ENCODE measurements at places on chromosomes 16 and 17. TPM values are rescaled to one million over a fixed set of nuclear protein-coding genes. Genes with fewer than 3 reads are reported as not detected.

DNA sequence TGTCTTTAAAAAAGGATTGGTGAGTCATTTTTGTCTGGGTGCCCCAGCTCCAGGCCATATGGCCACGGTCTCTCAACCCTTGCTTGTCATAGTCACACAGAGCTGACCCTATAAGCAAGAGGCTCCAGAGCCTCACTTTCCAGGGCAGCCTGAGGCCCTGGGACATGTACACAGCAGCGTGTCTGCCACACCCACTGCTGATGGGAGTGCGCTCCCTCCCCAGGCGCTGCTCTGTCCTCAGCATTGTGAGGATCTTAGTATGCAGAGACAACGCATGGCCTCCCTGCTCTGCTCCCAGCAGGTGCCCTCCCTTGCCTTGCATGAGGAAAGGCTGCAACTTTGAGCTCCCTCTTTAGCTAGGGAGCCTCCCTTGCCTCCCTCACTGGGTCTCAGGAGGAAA, 80.8 kb upstream of the CRHR1 start:
- no peak for DNase-seq

DNA sequence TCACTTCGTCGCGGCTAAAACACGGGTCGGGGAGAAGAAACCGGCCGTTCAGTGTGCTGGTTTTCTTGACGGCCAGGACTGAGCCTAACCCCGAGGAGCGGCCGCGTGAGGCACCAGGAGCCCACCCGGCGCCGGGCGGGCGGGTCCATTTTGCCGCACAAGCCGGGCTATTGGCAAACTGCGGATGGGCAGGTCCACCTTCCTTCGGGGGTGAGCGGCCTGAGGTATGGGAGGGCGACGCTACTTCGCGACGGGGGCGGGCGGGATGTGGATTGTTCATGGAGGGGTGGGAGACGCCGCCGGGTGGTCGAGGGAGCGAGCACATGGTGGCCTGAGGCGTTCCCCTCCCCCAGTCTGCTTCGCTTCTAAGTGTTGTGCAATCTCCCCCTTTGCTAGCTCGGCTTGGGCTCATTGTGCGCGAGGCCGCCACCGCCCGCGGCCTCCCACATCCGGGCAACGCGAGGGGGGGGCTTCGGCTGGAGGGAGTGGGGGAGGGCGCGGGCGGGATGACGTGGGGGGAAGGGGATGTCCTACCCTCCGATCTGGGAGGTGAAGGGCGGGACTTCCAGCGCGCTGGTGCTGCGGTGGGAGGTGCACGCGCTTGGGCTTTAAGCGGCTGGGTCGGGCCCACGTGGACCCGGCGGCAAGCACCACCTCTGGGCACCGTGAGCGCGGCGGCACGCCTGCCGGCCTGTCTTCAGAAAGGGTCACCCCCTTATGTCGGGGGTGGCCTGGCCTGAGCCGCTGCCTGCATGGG, 5.9 kb upstream of the CD68 start:
- no peak for DNase-seq

The ZG16 gene
- not detected for total RNA-seq

DNA sequence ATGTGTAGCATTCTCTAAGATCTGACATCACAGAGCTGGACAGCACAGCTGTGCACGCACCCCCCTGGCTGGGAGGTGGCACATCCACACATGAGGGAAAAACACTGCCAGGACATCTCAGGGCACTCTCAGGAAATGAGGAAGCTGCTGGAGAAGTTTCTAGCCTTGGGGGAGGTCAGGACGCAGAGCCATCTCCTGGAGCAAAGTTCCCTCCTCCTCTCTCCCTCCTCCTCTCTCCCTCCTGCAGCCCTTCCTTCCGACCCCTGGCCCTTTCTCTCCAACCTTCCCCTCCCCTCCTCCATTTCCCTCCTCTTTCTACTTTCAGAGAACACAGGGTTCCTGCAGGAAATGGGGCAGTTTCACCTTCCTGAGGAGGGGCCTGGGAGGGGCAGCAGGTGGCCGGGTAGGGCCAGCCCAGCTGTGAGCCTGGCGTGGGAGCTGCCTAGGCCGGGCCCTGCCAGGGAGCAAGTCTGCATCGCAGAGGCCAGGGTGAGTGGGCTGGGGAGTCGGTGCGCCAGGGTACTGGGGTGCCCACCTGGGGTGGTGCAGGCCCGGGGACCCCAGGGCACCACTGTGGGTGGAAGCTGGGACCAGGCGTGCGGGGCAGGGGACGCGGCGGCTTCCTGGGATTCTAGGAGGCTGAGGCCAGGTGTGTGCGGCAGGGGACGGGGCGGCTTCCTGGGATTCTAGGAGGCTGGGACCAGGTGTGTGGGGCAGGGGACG, at the start of gene DPEP1:
DPEP1 (plus strand) TSS at position 412 of the 723 bp plus-strand sequence. CDS start 16,769 bp downstream, outside the sequence.
- no peak for DNase-seq

DNA sequence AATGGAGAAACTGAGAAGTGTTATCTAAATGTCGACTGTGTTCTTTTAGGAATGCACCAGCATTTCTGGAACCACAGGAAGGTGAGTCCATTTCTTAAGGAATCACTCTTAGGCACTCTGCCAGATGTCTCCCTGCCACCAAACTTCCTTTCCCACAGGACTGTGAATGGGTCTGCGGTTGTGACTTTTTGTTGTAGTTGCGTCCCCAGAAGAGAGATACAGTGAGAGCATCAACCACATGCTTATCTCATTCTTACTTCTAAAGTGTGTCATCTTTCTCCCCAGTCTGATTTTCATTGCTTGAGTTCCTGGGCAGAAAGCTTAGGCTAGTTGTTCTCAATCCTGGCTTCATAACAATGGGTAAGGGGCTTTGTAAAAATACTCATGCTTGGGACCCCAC, 13.4 kb downstream of the ITPRIPL2 start:
- DNase-seq: no peak

The TBC1D3H gene
- not detected for total RNA-seq

The CACNA1G gene
- total RNA-seq: 0.41 TPM

DNA sequence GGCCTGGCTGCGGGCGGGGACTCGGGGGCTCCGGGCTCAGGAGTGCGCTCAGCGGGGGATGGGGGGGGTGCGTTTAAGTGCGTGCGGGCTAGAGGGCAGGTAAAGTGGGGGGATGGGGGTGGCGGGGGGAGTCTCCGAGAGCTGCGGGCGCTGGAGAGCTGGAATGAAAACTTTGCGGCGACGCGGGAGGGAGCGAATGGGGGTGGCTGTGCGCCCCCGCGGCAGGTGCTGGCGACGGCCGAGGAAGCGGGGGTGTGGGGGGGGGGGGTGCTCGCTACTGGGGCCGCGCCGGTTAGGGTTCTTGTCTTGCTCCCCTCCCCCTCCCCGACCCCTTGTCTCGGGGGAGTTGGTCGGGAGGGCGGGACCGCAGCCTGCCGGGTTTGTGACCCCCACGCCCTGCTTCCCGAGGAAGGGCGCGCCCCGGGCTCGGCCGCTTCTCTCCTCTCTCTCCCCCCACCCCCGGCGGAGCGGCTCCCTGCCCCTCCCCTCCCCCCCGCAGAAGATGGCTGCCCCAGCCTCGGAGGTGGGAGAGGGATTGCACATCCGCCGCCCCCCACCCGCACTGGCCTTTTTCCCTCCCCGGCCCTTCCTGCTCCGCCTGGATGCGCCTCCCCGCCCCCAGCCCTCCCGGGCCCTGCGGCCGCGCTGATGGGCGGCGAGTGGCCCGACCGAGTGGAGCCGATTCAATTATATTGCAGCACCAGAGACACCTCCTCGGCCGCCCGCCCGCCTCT, 649 bp downstream of the GSE1 start:
- no peak for DNase-seq

GRCh38 chr17:77228241-77228752, 87.5 kb downstream of the SEC14L1 start:
- DNase-seq: peak; percentile 64

The DHRS13 gene
- total RNA-seq: 6.0 TPM

- DNase-seq: peak; percentile 91
These were observed 2.1 kb downstream of the ACE start for GRCh38 chr17:63478814-63479494.

GRCh38 chr16:11161974-11162373, 94.0 kb downstream of the SOCS1 start:
- peak; percentile 55 for DNase-seq

The CDRT15 gene
- not detected for total RNA-seq

DNA sequence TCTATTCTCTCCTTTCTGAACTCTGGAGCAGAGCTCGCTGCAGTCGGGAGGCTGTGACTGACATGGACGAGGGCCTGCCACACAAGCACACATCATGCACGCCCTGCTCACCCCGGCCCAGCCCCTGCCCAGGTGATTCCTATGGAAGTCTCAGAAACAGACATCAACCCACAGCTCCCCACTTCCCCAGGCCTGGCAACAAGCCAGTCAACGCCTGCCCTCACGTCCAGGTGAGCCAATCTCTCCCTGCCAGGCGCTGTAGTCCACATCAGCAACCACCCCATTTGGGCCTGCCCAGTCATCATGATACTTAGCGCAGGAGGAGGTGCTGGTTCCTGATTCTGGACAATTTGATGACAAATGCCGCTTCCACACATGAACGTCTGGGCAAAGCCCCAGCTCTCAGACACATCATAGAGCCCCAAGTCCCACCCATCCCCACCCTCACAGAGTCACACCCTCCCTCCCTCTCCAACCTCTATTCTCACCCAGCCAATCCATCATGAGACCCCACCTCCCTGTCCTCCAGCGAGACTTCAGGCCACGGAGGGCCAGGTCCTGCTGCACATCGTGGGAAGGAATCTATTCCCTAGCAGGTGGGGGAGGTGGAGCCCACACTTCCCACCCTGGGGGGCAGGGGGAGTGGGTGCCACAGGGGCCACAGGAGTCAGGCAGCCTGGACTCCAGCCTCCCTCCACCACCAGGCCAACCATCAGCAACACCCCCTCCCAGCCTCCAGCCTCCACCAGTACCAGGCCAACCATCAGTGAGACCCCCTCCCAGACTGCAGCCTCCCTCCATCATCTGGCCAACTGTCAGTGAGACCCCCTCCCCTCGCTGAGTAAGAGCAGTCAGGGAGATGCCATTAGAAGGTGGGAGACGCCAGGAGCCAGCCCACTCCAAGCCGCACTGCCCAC, 33.7 kb upstream of the GSG1L start:
- peak; percentile 80 for DNase-seq

The KLHL11 gene
- total RNA-seq: 12.9 TPM

DNA sequence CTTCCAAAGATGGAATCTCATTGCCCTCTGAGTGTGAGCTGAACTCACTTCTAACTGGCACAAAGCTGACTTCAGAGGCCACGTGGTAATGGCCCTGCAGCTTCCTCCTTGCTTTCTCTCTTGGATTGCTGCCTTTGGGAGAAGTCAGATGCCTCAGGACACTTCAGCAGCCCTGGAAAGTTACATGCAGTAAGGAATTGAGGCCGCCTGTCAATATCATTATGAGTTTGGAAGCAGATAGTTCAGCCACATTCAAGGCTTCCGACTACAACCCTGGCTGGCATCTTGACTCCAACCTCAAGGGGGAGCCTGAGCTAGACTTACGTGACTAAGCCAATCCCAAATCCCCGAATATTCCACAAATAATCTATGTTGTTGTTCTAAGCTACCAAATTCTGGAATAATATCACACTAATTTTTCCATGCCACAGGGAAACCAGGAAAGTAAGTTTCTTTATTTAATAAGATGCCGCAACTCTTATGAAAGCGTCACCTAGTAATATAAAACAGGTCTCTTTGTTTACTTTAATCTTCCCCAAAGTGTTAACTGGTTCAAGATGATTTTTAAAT, 13.6 kb downstream of the CEP20 start:
- DNase-seq: no peak

DNA sequence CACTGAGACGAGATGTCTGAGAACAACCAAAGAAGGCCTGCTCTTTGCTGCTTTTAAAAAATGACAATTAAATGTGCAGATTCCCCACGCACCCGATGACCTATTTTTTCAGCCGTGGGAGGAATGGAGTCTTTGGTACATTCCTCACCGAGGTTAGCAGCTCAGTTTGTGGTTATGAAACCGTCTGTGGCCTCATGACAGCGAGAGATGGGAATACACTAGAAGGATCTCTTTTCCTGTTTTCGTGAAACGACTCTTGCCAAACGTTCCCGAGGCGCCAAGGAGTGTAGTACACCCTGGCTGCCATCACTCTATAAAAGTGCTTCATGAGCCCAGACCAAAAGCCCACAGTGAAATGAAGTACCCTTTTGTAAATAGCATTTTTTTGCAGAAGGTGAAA, 87.8 kb downstream of the CRISPLD2 start:
- DNase-seq: no peak

DNA sequence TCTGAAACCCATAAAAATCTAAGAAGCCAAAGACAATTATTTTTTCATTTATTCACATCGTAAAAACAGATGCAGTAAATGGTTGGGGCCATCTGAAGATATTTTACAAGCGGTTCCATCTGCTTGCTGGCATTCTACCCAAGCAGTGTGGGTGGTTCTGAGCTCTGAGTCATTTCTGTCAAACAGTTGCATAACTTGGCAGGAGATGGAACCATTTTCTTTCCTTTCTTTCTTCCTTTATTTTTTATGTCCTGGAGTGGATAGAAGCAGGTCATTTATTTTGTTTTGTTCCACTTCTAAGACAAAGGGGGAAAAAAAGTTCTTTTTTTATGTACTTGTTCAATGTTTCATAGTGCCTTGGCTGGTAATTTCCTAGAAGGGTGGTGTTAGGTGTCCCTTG, 1151.9 kb upstream of the GOT2 start:
- no peak for DNase-seq

The NOTUM gene
- total RNA-seq: not detected

DNA sequence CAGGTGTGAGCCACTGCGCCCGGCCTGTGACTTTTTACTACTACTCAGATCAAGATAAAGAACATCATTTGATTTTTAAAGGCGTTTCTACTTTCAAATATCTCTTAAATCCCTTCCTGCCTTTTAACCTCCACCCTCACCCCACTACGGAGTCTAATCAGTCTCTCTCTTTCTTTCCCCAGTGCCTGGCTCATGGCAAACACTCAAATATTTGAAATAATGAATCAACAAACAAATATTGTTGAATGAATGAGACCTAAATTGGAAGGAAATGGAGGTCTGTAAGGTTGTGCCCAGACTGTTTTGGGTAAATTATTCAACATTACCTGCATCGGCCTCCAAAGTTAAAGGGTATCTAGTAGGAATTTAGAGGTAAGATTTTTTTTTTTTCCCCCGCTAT, 14.7 kb downstream of the COPZ2 start:
- no peak for DNase-seq

DNA sequence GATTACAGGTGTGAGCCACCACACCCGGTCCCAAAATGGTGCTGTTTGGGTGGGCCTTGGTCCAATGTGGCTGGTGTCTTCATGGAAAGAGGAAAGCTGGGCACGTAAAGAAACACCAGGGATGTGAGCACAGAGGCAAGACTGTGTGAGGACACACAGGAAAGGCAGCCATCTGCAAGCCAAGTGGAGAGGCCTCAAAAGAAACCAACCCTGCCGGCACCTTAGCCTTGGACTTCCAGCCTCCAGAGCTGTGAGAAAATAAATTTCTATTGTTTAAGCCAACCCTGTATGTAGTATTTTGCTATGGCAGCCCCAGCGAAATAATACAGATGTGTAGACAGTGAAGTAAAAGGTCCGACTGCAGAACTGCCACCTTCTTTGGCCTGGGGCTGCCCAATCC, 68.7 kb downstream of the SLC39A11 start:
- no peak for DNase-seq

The P2RX5 gene
- 0.18 TPM for total RNA-seq

Data from chondrocyte (in vitro differentiated cells).